ENCODE measurements at places on chromosomes 1 and 21.
A peak's percentile ranks its signal among the peaks of the same experiment; 100 is the strongest.

- no peak for DNase-seq
Observed at GRCh38 chr1:244429818-244430217, 21.9 kb downstream of the ADSS2 start.

- no peak for DNase-seq
Observed at GRCh38 chr1:245217853-245218608, 63.2 kb downstream of the KIF26B start.

- DNase-seq, result no peak
Observed at GRCh38 chr1:72066431-72066830, 215.9 kb downstream of the NEGR1 start.

- DNase-seq, result peak; percentile 86
Observed at GRCh38 chr1:214441119-214441518, 110.3 kb downstream of the PTPN14 start.

- DNase-seq, result no peak
Observed at GRCh38 chr1:205495237-205495823, 9.1 kb upstream of the CDK18 start.

All from AG04449 (cell line).